ENCODE measurements at places on chromosomes 5 and 9.

DNA sequence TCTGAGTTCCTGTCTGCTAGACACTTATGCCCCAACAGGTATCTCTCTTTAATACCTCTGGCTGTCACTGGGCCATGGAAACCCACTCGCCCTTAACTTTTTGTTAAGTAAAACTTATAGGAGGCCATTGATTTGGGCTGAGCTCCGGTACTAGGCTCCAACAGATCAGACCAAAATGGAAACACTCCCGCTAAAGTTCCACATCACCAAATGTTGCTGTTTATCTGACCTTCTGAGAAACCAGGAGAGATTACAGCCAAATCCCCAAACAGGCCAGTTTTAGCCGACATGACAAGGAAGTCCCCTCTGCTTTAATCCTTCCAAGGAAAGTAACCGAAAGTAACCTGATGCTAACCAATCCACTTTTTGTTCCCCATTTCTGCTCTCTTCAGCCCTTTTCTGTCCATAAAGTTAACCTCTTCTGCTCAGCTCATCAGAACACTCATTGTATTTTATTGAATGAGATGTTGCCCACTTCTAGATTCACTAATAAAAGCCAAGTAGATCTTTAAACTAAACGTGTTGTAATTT, 115.2 kb upstream of the LHFPL2 start:
- no peak for DNase-seq

- DNase-seq: no peak
Measured at GRCh38 chr9:127201071-127201541, 63.5 kb upstream of the GARNL3 start.

- DNase-seq: no peak
Measured at GRCh38 chr9:127390248-127390545, 6.8 kb upstream of the SLC2A8 start.

DNA sequence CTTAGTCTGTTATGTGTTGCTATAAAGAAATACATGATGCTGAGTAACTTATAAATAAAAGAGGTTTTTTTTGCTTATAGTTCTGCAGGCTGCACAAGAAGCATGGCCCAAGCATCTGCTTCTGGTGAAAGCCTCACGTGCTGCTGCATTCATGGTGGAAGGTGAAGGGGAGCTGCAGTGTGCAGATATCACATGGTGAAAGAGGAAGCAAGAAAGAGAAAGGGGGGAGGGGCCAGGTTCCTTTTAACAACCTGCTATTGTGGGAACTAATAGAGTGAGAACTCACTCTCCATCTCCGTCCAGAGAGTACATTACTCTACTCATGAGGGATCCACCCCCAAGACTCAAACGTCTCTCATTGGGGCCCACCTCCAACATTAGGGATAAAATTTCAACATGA, 12.5 kb upstream of the PARP8 start:
- DNase-seq: peak; percentile 68

GRCh38 chr5:10678244-10678643, 82.8 kb downstream of the DAP start:
- no peak for DNase-seq

- no peak for DNase-seq
Measured at GRCh38 chr9:71924576-71924975, 13.1 kb downstream of the C9orf85 start.

GRCh38 chr9:7970681-7971330, 171.2 kb upstream of the DMAC1 start:
- DNase-seq: peak; percentile 37

DNA sequence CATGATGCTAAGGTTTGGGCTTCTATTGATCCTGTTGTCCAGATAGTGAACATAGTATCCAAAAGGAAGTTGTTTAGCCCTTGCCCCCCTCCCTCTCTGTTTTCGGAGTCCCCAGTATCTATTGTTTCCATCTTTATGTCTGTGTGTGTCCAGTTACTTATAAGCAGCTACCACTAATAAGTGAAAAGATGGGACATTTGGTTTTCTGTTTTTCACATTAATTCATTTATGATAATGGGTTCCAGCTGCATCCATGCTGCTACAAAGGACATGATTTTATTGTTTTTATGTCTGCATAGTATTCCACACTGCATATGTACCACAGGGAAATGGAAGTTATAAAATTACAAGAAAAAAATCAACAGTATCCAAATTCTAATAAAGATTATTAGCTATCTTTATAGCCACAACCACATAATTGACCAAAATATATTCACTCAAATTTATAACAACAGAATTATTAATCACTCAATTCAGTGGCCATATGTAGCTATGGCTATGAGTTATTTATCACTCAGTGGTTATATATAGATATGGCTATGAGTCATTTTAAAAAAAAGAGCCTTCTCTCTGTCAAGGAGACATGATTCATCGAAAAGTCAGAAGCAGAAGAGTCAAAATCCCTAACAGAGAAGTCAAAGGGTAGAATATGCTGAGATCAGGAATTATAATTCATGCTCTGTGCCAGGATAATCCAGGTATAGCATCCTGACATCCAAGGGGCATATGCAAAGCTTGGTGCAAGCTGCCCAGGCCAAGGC, 367.5 kb downstream of the DEPDC1B start:
- DNase-seq: peak; percentile 10

DNA sequence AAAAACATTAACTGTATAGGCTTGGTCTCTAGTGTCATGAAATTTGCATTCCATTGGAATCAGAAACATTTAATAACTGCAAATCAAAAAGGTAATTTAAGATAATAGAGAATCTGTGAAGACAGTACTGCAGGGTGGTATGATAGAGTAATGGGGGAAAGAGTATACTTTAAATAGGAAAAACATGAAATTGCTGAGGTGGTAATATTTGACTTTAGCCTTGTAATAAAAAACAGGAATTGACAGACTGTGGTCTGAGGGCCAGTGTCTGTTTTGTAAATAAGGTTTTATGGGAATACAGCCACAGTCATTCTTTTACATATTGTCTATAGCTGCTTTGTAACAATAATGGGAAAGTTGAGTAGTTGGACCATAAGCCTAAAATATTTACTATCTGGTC, 162.3 kb downstream of the RANBP17 start:
- DNase-seq: no peak

DNA sequence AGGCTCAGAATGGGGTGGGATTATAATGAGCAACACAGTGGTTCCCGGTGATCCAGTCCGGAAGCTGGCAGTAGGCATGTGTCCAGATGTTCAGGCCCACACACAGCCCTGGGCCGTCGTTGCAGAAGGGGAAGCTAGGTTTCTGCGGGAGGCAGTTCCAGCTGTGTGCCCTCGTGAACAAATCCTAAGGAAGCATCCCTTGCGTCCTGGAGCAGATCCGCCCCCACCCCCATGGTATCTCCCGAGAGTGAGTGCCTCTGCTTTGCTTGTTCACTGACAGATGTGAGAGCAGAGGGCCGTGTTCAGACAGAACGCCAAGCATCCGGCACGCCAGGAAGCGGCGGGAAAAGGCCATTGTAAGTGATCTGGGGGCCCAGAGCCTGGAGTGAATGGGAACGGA, 104.8 kb downstream of the PDE6A start:
- no peak for DNase-seq

Data from CD14-positive monocyte (primary cell).